ENCODE measurements at places on chromosomes 13 and 19.

GRCh38 chr13:114002771-114003321 is 29.0 kb upstream of the C13orf46 start:
- no peak for DNase-seq

GRCh38 chr19:12648088-12648487 is 18.5 kb downstream of the MAN2B1 start:
- DNase-seq = no peak

DNA sequence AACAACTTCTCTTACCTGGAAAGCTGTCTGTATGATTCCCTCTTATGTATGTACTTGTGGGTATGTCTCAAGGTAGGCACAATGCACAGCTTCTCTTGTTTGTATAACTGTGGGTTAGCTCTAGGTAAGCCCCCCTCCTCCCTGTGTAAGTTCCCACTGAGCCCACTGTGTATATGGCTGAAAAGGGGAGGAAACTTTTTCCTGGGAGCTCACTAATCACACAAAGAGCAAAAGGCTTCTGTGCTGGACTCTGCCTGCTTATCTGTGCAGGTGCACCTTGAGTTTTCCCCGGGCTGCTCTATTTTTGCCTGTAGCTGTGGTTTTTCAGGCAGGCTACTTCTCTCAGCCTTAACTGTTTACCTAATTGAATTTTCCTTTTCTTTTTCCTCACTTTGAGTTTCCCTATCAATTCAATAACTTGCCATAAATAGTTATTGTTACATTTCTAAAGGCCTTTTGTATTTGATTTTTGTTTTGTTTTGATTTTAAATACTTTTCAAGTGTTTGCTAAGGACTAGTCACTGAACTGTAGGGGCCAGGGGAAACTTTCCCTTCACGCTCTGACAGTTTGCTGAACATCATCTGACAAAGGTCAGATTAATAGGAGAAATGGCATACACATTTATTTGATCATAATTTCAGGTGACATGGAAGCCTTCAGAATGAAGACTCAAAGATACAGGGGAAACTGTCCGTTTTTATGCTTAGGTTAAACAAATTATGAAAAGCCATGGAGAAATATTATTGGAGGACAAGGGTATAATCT is 423.5 kb upstream of the ATXN8OS start:
- DNase-seq = no peak

DNA sequence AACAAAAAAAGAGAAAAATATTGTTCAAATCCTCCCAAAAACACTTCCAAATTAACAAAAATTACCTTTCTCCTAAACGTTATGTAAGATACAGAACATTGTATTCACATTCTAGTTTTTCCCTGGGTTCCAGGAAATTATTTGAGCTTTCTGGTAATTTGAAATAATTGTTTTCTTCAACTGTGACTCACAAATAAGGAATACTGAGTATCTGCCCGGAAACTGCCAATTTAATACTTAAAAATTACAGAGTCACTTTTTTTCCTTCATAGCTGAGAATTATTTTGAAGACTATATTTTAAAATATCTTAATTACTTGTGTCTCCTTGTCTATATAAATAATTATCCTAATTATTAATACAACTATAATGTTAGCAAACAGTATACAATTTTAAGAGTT is 709.0 kb upstream of the ARGLU1 start:
- DNase-seq = no peak

DNA sequence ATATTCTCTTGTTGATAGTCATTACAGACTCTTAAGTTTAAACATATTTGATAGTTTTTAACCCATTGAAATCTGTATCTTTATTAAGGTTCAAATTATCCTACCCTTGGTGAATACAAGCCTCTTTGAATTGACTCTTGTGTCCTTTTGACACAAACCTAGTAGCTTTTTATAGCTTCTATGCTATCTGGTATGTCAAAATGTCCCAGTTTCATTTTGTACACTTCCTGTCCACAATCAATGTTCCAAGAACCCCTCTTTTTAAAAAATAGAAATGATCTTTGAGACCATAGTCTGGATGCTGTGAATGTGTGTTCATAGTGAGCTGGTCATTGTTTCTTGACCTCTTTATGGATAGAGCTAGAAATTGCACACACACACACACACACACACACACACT is 39.2 kb upstream of the FGF14 start:
- no peak for DNase-seq

- no peak for DNase-seq
Measured at GRCh38 chr19:35302446-35302845, 10.5 kb downstream of the MAG start.

- DNase-seq = no peak
Measured at GRCh38 chr13:61777271-61777670, 361.6 kb upstream of the PCDH20 start.

GRCh38 chr19:31338069-31338776 is 11.0 kb downstream of the TSHZ3 start:
- DNase-seq = no peak

DNA sequence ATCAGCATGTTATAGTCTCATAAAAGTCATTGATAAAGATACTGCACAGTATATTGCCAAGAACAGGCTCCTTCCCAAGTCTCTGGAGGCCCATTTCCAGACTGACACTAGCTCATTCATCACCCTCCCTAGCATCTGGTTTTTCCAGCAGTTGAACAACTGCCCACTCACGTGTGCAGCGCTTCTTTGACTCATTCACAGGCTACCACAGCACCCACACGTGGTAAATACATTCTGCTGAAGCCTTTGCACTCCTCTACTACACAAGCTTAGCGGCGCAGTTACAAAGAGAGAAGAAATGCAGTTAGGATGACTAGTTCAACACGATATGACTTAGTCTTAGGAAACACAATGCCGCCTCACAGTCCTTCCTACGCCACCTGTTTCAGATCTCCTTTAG is 87.7 kb downstream of the DOCK9 start:
- peak; percentile 29 for DNase-seq

- DNase-seq = no peak
Measured at GRCh38 chr13:29752175-29752574, 98.2 kb downstream of the UBL3 start.

- DNase-seq = no peak
Measured at GRCh38 chr13:20513466-20513995, 12.1 kb downstream of the CRYL1 start.

- no peak for DNase-seq
Measured at GRCh38 chr19:39180749-39181148, 16.0 kb upstream of the NCCRP1 start.

- DNase-seq = peak; percentile 26
Measured at GRCh38 chr19:41175801-41176777, 16.9 kb upstream of the CYP2S1 start.

DNA sequence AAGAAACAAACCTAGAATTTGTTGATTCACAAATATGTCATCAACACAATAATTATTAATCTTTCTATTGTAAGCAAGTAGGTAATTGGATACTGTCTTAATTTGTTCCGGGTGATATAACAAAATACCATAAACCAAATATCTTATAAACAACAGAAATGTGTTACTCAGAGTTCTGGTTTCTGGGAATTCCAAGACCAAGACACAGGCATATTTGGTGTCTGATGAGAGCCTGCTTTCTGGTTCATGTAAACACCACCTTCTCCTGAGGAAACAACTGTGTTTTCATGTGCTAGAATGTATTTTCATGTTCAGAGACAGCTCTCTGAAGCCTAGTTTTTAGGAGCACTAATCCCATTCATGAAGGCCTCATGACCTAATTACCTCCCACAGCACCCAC is 1819.5 kb downstream of the SLITRK5 start:
- no peak for DNase-seq

DNA sequence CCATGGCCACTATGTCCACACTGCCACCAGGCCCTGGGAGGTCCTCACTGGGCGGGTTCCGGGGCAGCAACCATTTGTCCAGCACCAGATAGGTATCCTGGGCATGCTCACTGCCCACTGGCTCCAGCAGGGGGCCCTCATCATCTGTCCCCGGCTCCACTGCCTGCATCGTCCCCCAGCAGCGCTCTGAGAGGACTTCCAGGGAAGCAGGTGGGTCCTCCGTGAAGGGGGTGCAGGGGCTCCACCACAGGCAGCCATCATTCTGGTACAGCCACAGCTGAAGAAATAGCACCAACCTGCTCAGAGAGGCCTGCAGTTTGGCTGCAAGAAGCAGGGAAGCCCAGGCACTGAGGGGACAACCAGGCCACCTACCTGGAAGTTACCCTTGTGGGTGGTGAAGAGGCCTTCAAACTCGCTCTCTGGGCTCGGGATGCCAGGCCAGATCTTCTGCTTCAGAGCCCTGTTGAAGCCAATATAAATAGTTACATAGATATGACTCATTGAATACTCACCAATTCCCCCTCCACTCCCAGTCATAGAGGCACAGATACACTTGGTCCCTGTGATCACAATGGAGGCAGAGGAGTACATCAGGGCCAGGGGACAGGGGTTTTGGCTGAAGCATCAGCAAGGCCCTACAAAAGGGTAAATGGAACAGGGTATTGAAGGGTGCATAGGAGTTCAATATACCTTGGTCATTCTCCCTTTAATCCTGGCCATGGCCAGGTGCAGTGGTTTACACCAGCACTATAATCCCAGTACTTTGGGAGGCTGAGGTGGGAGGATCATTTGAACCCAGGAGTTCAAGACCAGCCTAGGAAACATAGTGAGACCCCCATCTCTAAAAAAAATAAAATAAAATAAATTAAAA is 4.1 kb downstream of the SWSAP1 start:
- DNase-seq = no peak

GRCh38 chr19:30878495-30878894 is 470.7 kb downstream of the TSHZ3 start:
- DNase-seq = no peak

- no peak for DNase-seq
Measured at GRCh38 chr13:94827566-94827965, 115.2 kb upstream of the SOX21 start.

- DNase-seq = no peak
Measured at GRCh38 chr13:95623141-95623540, 21.4 kb downstream of the DZIP1 start.

DNA sequence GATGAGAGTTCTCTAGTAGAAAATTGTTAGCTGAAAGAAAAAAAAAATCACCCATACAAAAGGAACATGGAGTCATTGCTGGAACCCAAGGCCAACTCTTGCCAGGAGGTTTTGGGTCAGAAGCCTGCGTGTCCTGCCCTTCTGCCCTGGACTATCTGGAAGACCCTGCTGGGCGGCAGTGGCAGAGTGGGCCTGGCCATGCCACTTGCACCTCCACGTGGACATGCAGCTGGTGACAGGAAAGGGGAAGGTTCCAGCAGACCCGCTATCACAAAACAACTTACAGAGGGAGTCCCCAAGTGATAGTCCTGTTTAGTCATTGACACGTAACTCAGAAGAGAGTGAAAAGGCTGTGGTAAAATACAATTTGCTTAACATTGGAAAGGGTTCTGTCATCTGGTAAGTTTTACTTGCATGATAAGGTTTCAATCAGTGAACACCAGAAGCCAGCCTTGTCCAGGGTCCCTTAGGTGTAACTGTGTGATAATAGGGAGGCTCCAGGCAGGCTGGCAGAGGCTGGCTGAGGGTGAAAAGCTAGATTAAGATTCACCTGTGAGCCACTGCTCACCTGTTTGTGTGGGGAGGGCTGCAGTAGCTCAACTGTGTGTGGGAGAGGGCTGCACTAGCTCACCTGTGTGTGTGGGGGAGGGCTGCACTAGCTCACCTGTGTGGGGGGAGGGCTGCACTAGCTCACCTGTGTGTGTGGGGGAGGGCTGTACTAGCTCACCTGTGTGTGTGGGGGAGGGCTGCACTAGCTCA is 47.8 kb downstream of the COL4A2 start:
- no peak for DNase-seq

DNA sequence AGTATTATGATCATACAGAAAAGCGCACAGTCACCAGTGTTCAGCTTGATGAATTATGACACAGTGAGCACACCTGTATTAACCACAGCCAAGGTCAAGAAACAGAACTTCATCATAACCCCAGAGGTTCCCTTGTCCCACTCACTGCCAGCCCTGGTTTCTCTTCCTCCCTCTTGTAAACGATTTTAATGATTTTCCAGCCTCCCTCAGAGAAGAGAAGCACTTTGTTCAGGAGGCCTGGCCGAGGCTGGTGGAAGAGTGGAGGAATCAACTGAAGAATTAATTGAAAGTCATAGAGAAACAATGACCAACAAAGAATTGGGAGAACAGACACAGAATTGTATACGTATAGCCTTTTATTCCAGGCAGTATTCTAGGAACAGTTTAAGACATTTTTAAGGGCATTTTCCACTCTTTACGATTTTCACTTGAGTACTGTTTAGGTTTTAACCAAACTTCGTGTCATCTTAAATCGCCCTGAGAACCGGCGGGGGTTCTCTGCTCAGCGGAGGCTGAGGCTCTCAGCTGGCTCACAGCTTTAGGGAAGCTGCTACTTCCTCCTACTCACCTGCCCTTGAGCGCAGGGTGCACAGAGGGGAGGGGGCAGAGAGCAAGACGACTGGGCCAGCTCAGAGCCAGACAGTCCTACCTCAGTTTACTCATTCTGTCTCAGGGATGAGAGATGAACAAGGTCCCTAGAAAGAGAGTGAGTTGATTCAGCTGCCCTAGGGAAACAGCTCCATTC is 108.6 kb downstream of the AKAP11 start:
- no peak for DNase-seq

- no peak for DNase-seq
Measured at GRCh38 chr19:46297700-46298478, 1.0 kb downstream of the HIF3A start.

- no peak for DNase-seq
Measured at GRCh38 chr13:97387890-97388289, 46.1 kb upstream of the RAP2A start.

DNA sequence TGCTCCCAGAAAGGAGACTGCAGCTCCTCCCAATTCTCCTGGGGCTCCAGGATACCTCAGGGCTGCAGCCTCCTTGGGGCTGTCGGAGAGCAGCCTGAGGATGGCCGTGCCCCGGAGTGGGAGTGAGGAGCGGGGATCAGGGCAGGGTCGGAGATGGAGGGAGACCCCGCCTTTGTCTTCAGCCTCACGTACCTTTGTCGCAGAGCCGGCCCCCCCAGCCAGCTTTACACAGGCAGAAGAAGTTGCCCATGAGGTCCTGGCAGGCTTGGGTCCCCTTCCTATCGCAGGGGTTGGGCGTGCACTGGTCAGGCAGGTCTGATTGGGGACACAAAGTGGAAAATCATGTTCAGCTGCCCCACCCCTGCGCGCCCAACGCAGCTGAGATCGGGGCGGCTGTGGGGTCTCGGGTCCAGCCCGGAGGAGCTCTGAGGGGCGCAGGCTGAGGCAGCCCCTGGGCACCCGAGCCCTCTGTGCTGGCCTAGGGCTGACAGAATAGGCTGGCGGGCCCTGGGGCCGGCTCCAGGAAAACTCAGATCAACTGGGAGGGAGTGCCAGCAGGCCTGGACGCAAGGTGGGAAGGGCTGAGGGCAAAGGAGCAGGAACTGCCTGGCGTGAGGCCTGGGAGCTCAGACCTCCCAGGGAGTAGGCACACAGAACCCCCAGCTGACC is 24.2 kb downstream of the GAS6 start:
- no peak for DNase-seq

DNA sequence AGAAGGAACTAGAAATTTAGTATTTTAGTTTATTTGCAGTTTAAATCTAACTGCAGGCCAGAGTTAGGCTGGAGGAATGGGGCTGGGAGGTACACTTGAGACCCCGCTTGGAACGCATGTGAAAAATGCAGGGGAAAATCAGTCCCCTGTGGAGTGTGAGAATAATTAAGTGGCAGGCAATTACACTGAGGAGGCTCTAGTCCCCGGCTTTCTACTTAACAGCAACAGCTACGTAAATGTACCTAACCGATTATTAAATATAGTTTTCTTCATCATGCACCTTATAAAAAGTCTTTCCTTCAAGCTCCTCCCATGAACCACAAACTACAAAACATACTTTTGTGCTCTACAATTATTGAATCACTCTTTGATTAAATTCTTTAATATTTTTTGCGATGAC is 804 bp downstream of the ZNF708 start:
- no peak for DNase-seq

GRCh38 chr19:19651076-19651475 is 7.6 kb upstream of the GMIP start:
- DNase-seq = no peak

Data from stimulated activated CD4-positive, alpha-beta T cell treated with anti-CD3 and anti-CD28 coated beads, Interleukin-2, amount 100 ng/mL, for 4 hours (primary cell).